T-helper 17 cell (primary cell): ENCODE measurements at places on chromosomes 2 and 18.

DNA sequence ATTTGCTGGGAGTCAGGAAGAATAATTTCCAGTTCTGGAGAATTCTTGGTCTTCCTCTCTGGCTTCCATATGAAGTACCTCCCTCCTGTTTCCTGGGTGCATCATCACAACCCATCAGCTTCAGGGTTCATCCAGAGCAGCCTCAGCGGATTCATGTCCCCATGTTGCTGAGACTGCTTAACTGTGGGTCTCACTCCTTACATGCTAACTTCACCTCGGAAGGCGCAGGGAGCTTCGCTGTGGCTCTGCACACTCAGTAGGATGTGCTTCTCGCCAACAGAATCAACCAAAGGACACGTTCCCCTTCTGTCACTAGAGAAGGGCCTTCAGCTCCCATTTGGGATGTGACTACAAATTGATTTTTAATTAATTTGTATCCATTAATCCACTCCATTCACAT, 24.2 kb downstream of the FBLN7 start:
- DNase-seq: no peak

DNA sequence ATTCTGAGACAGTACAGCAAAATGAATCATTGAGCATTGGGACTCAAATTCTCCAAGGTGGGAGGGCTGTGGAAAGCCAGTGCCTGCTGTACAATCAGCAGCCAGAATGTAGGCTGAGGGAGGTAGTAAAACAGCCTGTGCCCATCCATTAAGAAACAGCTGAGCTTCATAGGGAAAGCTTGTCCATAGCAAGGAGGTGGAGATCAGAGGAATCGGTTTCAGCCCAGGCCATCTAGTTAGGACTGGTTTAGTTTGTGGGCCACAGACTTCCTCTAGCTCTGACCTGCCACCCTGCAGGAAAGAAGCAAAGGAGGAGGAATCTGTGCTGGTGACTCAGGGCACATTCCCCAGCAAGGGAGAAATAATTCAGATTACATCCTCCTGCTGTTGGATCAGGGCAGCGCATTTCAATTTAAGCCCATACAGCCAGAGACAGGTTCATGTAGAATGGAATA, 333.4 kb downstream of the SETBP1 start:
- DNase-seq: no peak

DNA sequence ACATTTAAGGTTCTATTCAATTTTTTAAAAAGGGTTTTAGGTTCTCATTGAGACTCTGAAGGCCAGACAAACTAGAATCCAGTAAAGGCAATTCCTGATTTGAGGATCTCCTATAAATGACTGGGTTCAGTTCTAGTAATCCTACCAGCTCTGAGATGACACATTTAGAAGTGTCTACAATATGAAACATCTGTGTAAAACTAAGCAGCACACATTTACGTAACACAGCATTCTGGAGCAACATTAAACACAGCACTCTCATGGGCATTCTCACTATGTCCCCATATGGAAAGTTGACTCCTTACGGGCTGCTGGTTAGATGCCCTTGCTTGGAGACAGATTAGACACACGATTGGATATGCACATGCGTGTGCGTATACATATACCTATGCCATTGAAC, 114.4 kb downstream of the ZNF385B start:
- DNase-seq: no peak

DNA sequence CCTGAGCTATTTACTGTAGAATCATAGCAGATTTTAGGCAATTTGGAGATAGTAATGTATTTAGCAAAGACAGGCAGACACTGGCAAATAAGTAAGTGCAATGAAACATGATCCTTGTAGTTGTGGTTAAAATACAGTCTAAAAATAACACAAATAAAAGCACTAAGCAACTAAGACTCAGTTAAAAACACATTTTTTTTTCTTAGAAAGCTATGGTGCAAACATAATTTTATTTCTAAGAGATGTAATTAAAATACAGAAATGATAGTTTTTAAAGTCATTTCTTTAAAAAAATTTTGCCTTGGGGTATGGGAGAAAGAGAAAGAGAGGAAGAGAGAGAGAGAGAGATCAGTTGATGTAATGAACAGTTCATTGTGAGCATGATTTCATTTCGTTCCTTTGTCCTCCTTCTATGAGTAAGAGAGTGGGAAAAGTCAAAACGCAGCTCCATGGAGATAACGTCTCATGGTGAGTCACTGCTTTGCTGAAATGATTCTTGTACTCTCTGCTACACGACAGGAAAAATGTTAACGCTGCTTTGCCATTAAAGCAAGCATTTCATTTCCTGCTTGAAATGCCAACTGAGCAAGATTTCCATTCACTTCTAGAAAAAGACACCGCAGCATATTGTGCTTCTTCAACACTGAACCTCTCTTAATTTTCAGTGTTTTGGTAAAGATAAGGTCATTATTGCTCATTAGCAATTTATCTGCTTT, 61.3 kb upstream of the PGAP1 start:
- DNase-seq: no peak

GRCh38 chr18:7740821-7741220, 173.7 kb downstream of the PTPRM start:
- DNase-seq: no peak

DNA sequence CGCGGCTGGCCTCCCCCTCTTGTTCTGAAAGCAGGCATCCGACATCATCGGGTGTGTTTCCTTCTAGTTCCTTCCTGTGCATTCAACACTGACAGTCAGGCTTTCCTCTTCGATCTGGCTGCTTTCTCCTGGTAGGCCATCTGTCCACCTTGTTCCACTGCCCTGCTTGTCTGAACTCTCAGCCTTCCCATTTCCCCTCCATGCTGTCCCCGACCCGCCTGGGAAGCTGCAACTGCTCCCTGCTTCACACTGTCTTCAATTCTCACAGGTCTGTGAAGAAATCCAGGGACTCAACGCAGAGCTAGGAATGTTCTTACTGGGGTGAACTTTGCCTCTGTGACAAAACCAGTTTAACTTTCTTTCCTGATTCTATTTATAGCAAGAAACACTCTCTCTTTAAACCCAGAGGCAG, 43.0 kb downstream of the KIF3C start:
- DNase-seq: no peak
